ENCODE measurements at places on chromosomes 12 and 14.

DNA sequence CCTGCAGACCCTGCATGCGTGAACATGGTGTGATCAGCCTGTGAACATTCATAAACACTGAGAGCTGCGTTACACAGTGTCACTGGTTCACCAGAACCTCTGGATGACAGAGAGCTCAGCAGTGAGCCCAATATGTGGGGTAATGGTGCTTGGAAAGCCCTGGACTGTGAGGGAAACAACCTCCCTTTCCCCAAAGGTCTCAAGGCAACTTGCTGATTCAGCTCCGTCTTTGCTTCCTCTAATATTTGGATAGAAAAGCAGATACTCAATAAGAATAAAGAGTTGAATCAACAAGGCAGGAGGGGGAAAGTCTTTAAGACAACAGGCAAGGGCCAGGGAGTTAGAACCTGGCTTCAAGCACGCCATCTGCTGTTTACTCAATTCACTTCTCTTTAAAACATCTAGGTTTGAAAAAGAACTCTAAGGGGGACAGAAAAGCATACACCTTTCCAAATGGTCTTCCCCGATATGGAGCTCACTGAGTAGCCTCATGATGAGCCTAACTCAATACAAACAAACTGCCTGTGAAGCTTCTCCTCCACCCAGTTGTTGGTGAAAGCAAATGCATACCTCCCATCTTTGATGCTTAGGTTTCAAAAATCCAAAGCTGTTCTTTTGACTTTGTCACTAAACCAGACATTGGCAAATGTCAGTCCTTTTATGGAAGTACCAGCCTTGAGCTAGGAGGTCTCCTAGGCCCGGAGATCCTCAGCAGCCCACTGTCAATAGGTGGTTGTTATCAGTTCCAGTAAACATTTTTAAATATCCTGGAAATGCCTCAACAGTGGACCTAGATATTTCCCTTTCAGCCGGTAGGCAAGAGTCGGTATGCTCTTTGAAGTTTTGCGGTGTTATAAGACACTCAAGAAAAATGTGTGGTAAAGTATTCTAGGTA, 76.1 kb downstream of the SAMD4A start:
- no peaks in the 10 kb centered on the region for H3K36me3 ChIP-seq
- no peaks in the 10 kb centered on the region for H3K4me1 ChIP-seq
- no peak overlapping the region for H3K4me3 ChIP-seq
- no peaks in the 10 kb centered on the region for H3K27me3 ChIP-seq

DNA sequence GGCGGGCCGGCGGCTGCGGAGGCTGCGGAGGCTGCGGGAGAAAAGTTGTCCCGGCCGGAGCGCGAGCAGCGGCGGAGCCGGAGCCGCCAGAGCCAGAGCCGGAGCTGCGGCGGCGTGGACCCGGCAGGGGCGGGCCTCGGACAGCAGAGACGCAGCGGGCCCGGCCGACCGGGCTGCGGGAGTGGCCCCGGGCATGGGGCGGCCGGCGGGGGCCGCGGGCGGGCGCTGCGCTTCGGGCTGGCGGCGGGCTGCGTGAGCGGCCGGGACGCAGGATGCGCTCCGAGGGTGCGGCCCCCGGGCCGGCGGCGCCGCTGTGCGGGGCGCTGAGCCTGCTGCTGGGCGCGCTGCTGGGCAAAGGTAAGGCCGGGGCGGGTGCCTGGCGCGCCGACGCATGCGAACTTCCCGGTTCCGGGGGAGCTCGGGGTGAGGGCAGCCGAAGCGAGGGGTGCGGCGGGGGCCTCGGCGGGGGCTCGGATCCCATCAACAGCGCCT, at the start of gene TMEM132C:
TSS of gene TMEM132C (plus strand) at position 40 of the 492 bp plus-strand sequence. CDS start at position 273, 233 bp downstream.
- peaks cover 6% of the 10 kb centered on the region for H3K4me1 ChIP-seq
- peak within 1 kb of the TSS; percentile 51 for H3K4me3 ChIP-seq
- no peak for DNase-seq
- no peaks in the 10 kb centered on the region for H3K36me3 ChIP-seq

- DNase-seq = no peak
- no peaks in the 10 kb centered on the region for H3K36me3 ChIP-seq
- H3K27ac ChIP-seq = peak overlapping the region; percentile 52
- H3K4me1 ChIP-seq = peaks cover 6% of the 10 kb centered on the region
Measured at GRCh38 chr12:69106482-69107118, 132.8 kb upstream of the CPSF6 start.

- no peak overlapping the region for H3K4me3 ChIP-seq
- no peak overlapping the region for H3K27ac ChIP-seq
- no peaks in the 10 kb centered on the region for H3K27me3 ChIP-seq
- no peak for DNase-seq
Measured at GRCh38 chr12:94191023-94191422, 42.6 kb downstream of the PLXNC1 start.

DNA sequence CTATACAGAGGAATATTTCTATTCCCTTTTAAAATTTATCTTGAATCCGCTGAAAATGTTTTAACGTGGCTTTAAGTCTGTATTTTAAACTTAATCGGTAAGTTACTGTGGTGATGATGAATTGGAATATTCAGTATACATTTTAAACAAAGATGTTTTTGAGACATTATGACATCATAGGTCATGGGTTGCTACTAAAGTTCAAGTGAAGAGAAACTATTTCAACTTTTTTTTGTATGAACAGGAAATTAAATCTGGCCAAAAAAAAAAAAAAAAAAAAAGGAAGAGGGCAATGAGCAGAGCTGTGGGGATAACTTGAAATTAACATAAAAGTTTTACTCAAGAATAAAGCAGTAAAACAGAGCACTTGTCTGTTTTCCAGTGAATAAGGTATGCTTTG, 109.0 kb downstream of the PLEKHA5 start:
- H3K4me3 ChIP-seq = no peak overlapping the region
- no peaks in the 10 kb centered on the region for H3K27me3 ChIP-seq
- no peaks in the 10 kb centered on the region for H3K36me3 ChIP-seq
- H3K4me1 ChIP-seq = no peaks in the 10 kb centered on the region
- H3K27ac ChIP-seq = no peak overlapping the region

- no peaks in the 10 kb centered on the region for H3K36me3 ChIP-seq
- H3K4me3 ChIP-seq = no peak overlapping the region
- H3K27ac ChIP-seq = no peak overlapping the region
- no peak for DNase-seq
- no peaks in the 10 kb centered on the region for H3K27me3 ChIP-seq
- no peaks in the 10 kb centered on the region for H3K4me1 ChIP-seq
Measured at GRCh38 chr12:65330331-65330730, 51.8 kb downstream of the MSRB3 start.

GRCh38 chr12:133130808-133131128, 341 bp downstream of the ZNF10 start:
- peak overlapping the region; percentile 83 for H3K27ac ChIP-seq
- peaks cover 3% of the 10 kb centered on the region for H3K4me1 ChIP-seq
- H3K36me3 ChIP-seq = no peaks in the 10 kb centered on the region
- no peaks in the 10 kb centered on the region for H3K27me3 ChIP-seq

GRCh38 chr12:66269757-66270383, 32.4 kb upstream of the HELB start:
- no peaks in the 10 kb centered on the region for H3K4me1 ChIP-seq
- peak; percentile 30 for DNase-seq
- no peak overlapping the region for H3K27ac ChIP-seq
- H3K27me3 ChIP-seq = no peaks in the 10 kb centered on the region
- no peak overlapping the region for H3K4me3 ChIP-seq
- no peaks in the 10 kb centered on the region for H3K36me3 ChIP-seq

- H3K4me3 ChIP-seq = no peak overlapping the region
- H3K27me3 ChIP-seq = no peaks in the 10 kb centered on the region
- no peaks in the 10 kb centered on the region for H3K4me1 ChIP-seq
- DNase-seq = no peak
- H3K36me3 ChIP-seq = no peaks in the 10 kb centered on the region
- no peak overlapping the region for H3K27ac ChIP-seq
Measured at GRCh38 chr12:24496755-24497154, 452.1 kb downstream of the BCAT1 start.

- H3K4me1 ChIP-seq = peaks cover 11% of the 10 kb centered on the region
- no peak overlapping the region for H3K27ac ChIP-seq
- no peaks in the 10 kb centered on the region for H3K36me3 ChIP-seq
- DNase-seq = no peak
Measured at GRCh38 chr12:92107094-92107493, 38.6 kb downstream of the BTG1 start.

Data from testis (tissue), 5 donors.